Stimulated activated CD4-positive, alpha-beta T cell treated with anti-CD3 and anti-CD28 coated beads, Interleukin-1b, Interleukin-23, amount 100 ng/mL, for 24 hours (primary cell): ENCODE measurements at places on chromosomes 7 and 10.

DNA sequence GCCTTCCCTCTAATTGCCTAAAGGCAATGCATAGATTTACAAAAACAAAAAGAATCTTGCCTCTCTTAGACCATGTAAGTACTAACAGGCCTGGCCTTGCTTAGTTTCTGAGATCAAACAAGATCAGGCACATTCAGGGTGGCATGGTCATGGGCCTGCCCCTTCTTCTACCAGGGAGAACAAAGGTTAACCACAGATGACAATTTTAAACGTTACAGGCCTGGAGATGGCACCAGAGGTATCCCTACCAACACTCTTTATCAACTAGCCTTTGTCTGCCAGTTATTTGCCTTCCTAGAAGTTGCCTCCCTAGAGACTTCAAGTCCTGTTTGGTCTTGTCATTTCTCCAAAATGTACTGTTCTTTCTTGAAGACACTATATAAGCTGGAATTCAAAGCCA, 252.6 kb downstream of the DOCK4 start:
- DNase-seq: no peak

- no peak for DNase-seq
Measured at GRCh38 chr10:96814264-96814663, 17.8 kb upstream of the LCOR start.

- DNase-seq: no peak
Measured at GRCh38 chr7:84110400-84110799, 84.2 kb downstream of the SEMA3A start.

- no peak for DNase-seq
Measured at GRCh38 chr7:114414156-114415063, at the start of gene FOXP2. Gene FOXP2 (plus strand): TSS chr7:114414815. CDS start chr7:114426512, 11,697 bp downstream.

GRCh38 chr7:45075871-45076796, 12.6 kb downstream of the NACAD start:
- DNase-seq: no peak

GRCh38 chr10:127523476-127523875, 25.6 kb upstream of the NPS start:
- DNase-seq: no peak

DNA sequence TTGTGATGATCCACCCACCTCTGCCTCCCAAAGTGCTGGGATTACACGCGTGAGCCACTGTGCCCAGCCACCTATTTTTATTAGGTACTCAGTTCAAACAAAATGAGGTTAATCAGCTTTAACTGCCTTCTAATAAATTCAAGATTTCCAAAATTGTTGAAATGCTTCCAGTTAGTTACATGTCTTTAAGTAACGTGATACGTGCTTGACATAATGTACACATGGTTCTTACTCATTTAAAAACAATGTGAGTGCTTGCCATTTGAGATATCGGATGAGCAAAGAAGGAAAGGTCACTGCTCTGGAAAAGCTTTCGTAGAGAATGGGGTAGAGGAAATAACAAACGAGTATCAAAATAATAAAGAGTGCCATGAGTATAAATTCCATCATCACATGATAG, 83.6 kb downstream of the KMT2E start:
- no peak for DNase-seq

GRCh38 chr7:143434660-143435059, 8.6 kb upstream of the TAS2R60 start:
- DNase-seq: no peak
